M059J (cell line): ENCODE measurements at places on chromosomes 5 and 9.

- no peak for DNase-seq
Measured at GRCh38 chr9:27059907-27060306, 49.1 kb upstream of the TEK start.

GRCh38 chr5:55509796-55510522 lies 24.8 kb downstream of the PLPP1 start:
- no peak for DNase-seq

- DNase-seq: no peak
Measured at GRCh38 chr5:140674211-140674610, 835 bp upstream of the DND1 start.

- DNase-seq: no peak
Measured at GRCh38 chr9:117491491-117491890, 76.6 kb upstream of the ASTN2 start.

DNA sequence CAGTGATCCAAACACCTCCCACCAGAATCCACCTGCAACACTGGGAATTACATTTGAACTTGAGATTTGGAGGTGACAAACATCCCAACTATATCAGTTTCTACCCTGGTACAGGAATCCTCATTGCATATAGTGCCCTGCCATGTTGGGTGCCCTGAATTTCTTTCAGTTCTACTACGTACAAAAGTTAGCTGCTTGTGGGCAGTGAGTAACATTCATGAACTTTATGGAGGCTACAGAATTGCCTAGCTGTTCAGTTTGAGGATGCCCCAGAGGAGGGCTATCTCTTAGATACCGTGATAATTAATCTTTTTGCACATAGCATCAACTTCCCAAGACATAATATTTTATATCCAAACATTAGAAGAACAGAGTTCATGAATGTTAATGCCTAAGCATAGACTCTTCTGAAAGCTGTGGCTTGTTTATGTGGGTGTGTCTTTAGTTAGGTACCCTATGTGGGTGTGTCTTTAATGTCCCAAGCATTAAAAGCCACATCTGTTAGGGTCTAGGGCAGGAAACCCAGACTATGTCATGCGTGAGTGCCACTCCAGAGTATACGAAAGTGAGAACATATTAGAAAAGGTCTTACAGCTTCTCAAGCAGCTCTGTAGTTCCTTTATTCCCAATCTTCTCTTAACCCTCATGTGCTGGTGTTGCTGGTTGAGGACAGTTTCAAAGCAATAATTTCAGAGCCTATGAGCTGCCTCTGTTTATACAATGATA lies 47.0 kb upstream of the CHD1 start:
- no peak for DNase-seq

DNA sequence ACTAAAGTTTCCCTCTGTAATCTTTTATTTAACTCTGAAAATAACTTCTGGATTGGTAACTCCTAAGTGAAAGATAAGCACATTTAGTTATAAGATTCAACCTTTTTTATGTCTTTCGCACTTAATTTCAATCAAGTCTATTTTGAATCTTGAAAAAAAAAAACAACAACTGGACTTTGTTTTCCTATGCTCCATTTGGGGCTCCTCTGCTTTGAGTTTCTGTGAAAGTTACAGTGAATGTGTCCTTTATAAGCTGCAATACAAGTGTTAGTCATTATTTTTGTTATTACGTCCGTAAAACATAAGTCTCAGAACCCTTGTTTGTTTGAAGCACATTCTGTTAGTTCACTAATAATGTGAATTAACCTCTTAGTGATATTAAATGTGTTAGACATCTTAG lies 276.8 kb downstream of the ADAMTS6 start:
- no peak for DNase-seq

DNA sequence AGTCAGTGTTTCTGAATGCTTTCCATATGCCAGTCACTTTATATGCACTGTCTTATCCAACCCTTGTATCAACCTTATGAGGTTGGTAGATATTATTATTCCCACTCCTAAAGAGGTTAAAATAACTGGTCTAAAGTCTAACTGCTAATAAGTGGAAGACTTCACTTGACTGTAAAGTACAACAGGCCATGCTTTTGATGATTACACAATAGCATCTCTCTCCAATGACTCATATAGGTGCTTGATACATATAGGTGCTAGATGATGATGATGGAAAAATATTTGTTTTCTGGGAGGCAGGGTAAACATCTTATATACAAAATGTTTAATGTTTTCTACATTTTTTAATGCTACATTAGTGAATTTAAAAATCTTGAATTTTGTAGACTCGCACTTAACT lies 75.9 kb upstream of the NR3C1 start:
- DNase-seq: no peak

GRCh38 chr9:109383947-109384346 lies 63.1 kb upstream of the EPB41L4B start:
- no peak for DNase-seq

- DNase-seq: no peak
Measured at GRCh38 chr5:166062719-166063118, 2228.7 kb upstream of the WWC1 start.
